ENCODE measurements at places on chromosomes 2 and 18.

GRCh38 chr18:24799720-24800119, 339.3 kb downstream of the HRH4 start:
- DNase-seq, result no peak

- DNase-seq, result no peak
Measured at GRCh38 chr2:240570531-240571313, 2.4 kb downstream of the RNPEPL1 start.

DNA sequence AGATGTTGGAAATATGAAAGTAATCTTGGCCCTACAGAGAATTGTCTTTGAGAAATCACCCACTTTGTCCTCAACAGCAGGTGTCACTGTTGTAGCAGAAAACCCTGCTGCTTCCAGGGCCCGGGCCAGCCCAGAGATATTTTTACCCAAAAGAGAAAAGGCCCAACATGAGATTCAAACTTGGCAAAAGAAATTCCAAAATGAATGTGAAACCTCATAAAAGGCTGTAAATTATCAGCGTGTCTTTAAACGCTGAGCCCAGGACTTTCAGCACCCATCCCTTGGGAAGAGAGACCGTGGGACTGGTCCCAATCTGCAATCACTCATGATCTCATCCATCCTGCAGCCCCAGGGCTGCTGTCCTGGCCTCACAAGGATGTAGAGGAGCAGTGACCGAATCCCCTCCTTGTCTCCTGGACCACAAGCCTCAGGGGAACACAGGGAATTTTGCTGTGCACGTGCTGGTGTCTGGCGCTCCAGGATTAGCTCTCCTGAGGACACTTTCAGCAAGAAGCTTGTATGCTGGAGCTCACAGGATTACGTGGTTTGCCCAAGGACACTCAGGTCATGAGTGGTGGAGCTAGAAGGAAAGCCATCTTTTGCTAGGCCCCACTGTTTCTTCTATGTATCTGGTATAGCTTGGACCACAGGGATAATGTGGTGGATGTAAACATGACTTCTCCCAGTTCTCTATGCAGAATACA, 202.1 kb downstream of the RNF144A start:
- peak; percentile 69 for DNase-seq

GRCh38 chr18:51643483-51643882, 446.0 kb upstream of the MEX3C start:
- no peak for DNase-seq

- no peak for DNase-seq
Measured at GRCh38 chr2:109562421-109562820, 51.3 kb downstream of the SEPTIN10 start.

- DNase-seq, result no peak
Measured at GRCh38 chr2:5322396-5322795, 369.8 kb upstream of the SOX11 start.

- no peak for DNase-seq
Measured at GRCh38 chr2:50448556-50448955, 583.4 kb downstream of the NRXN1 start.

GRCh38 chr18:56382541-56382940, 255.9 kb downstream of the TXNL1 start:
- DNase-seq, result no peak

DNA sequence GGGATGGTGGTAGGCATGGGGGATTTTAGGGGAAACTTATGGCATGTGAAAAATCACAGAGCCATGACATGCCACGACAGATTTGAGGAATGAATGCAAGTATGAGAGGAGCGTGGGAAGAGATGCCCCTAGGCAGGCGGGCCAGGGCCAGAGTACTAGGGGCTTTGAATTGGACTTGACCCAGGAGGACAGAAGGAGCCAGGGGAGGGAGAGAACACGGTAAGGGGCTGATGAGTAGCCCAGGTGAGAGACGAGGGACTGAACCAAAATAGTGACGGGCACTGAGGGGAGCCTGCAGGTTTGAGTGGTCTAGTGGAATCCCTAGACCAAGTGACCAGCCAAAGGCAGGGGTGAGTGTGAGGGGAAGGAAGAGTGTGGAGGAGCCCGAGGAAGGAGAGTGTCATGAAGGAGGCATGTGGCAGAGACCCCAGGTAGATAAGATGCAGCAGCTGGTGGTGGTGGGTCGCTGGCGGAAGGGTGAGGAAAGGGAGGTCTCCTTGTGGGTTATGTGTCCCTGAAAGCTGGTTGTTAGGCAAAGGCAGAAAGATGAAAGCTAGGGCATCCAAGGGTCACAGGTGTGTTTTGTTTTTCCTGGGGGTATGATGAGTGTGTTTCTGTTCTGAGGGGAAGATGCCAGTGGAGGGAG, 48.7 kb downstream of the ZBTB7C start:
- DNase-seq, result no peak

DNA sequence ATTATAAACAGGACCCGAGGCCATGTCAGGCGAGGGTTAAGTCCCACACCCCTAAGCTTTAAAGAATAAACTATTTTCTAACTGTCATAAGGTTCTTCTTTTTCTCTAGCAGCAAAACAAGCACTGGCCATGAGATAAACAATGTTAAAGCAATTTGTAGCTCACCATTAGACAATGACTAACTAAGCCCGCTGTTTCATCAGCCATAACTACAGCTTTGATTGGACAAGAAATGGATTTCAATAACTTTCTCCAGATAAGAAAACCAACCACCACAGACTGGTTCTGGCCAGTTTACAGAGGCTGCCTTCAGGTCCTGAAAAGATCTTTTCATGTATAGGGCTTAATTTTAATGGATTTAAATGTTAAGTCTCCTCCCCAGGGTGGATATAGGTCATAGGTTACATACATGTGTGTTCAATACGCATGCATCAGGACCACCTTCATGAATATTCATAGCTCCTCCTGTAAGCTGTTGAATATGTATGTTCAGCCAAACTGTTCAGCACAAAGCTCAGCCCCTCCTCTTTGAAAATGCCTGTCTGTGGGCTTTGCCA, 108.7 kb upstream of the RAB6C start:
- no peak for DNase-seq

GRCh38 chr2:112793449-112793978, 9.2 kb upstream of the IL1A start:
- no peak for DNase-seq

GRCh38 chr2:9753665-9754531, 89.4 kb upstream of the TAF1B start:
- no peak for DNase-seq

DNA sequence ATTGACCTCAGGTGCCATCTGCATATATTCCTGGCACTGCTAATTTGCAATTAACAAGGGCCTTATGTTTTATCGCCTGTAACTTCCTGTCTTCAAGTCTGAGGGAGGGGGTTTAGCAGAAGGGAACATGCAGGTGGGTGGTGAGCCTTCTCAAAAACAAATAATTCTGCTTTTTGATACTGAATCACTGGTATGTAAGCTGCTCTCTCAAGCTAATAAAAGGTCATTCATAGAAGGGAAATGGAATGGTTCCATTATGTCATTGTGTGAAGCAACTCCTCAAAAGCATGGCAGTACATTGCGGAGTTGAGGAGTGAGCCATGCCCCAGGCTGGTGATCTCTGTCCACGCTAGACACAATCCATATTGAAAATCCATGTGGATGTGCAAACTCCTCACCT, 414.8 kb upstream of the ID2 start:
- no peak for DNase-seq

DNA sequence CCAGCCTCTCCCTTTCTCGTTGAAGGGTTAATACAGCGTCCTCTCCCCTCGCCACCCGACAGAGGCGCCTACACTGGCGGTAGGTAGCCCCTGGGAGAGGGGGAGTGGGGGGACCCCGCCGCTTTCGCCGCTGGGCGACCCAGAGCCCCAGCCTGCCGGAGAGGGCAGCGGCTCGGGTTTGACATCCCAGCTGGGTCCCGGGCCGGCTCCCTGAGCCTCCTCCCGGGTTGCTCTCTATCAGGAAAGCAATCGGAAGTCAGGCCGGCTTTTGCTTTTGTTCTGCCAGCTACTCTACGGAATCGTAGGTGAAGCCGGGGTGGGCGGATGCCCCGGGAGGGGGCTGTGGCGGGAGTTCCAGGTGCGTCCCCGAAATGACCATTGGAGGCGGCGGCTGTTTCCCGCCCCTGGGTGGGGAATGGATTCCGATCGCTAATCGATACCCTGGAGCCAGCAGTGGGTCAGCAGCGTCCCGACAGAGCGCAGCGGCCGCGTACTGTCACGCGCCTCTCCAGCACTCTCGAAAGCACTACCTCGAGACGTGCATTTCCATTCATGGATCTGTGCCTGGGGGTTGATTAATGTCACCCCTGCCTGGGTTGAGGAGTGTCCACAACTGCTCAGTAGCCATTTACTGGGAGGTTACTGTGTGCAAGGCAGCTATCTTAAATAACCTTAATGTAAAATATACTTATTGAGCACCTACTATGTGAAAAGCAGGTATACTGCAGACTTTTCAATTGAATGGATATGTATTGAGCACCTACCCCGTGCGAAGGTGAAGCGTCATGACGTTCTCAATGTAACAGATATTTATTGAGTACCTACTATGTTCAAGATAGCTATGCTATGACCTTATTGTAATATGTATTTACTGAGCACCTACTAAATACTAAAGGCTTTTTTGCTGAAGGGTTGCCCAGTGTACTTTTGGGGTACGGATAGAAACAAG, 1.1 kb downstream of the MAPK4 start:
- DNase-seq, result no peak

- DNase-seq, result peak; percentile 71
Measured at GRCh38 chr2:74414881-74415761, 6.3 kb downstream of the C2orf81 start.

- no peak for DNase-seq
Measured at GRCh38 chr2:198479065-198479464, 674.7 kb downstream of the PLCL1 start.

DNA sequence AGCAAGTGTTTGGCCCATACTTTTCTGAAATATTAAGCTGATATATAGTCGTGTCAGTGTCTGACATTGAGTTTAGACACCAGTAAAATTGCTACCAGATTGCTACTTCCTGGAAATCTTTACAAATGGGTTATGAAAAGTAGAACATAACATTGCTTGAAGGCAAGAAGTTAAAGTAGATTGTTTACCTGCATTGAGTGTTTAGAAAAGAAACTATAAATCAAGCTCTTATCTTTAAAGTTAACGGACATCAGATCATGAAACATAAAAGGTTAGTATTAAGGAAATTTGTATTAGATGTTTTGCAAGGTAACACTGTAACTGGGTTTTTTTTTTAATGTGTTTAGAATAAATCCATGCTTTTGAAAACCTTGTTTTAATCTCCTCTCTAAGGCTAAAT, 4.8 kb upstream of the YES1 start:
- no peak for DNase-seq

DNA sequence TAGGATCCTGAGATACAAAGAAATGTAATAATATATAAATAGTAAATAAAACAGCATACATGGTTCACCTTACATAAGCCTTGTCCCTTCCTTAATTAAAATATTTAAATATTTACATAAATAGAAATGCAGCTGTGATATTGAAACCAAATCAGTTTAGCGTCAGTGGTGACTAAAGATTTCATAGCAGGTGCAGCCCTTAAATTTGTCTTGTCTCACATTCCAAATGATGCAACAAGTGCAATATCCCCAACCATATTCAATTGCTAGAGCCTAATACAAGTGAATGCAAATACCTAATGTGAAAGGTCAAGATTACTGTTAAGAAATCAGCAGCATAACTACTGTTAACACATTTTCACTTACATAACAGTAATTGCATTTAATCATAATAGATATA, 539.5 kb downstream of the NYAP2 start:
- DNase-seq, result no peak

- peak; percentile 66 for DNase-seq
Measured at GRCh38 chr2:73896362-73897239, 3.8 kb downstream of the ACTG2 start.

DNA sequence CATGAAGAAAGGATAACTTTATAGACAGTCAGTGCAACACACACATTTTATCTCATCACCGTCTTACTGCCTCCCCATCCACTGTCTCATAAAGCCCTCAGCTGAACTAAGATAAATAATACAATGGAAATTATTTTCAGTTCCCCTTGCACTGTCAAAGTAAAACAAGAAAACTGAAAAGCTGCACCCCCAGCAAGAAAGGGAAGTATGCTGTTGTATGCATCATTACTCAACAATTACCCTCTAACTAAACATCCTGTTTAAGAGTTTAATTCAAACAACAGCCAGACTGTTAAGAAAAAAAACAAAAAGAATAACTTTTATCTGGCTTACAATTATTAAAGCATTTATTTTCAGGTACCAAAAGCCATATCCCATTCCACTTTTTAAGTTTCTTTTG, 25.0 kb downstream of the MPPE1 start:
- DNase-seq, result no peak

GRCh38 chr2:124310671-124311070, 285.6 kb downstream of the CNTNAP5 start:
- no peak for DNase-seq

DNA sequence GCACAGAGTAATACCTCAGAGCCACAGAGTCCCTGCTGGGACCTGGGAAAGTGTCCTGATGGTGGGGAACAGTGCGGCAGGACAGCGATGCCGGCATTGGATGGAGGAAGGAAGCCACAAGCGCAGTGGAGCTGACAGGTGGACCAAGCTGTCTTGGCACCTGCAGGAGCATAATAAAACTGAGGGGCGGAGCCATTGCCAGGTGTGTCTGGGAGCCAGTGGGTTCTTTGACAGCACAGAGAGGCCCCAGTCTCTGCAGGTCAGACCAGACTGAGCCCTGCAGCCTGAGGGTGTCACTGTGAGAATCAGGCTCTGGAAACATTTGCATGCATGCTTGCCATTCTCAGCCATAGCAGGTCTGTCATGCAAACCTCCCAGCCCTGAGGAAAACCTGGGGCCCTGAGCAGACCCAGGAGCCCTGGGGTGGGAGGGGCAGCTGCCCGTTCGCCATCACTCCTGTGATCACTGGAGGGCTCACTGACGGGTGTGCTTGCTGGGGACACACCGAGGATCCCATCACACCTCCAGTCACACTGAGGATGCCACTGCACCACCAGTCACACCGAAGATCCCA, 210.5 kb upstream of the HDAC4 start:
- DNase-seq, result no peak

DNA sequence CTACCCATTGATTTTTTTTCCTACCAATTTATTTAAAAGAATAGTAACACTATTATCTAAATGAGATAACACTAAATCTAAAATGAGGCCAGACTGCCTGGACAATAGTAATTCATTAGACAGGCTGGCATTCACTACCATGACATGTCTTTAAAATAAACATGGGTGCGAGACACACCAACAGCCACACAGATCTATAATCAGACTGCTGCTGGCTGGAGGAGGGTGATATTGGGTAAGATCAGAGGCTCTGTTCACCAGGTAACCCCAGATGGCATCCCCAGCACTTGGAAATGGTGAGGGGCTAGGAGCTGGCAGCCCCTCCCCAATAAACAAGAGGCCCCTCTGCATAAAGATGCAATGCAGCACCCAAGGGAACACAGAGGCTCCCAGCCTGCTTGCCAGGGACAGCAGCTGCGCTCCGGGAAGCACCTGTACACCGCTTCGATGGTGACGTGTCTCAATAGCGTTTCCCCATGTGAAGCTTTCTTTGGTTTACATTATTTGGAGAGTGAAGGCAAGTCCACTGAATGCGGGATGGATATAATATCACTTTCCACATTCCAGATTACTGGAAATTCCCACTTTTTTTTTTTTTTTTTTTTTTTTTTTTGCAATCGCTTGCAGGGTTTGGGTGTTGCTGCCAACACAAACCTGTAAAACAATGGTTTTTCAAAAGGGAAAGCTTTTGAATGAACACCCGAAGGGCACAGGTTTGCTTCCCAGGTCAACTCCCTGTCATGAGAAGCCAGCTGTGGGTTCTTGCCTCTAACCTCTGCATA, 159.0 kb downstream of the ZNF516 start:
- no peak for DNase-seq
